ENCODE measurements at places on chromosomes 12 and 14.
A peak's percentile ranks its signal among the peaks of the same experiment; 100 is the strongest.

DNA sequence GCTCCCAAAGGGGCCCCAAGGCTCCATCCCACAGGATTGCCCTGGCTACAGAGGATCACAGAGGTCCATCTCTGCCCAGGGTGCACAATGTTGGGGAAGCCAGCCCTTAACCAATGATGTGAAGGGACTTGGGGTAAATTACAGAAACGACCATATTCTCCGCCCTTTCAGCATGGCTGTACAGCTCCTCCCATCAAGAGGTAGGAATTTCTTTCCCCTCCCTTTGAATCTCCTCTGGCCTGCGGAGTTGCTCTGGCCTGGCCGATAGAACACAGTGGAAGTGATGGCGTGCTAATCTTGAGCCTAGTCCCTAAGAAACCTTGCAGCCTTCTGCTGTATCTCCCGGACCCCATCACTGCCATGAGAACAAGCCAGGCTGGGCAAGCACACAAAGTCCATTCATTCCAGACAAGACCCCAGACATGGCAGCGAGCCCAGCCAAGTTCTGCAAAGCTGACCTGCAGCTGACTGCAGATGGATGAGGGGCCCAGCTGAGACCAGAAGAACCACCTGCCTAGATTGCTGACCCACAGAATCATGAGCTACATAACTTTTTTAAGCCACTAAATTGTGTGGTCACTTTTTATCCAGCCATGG, 6.9 kb upstream of the IFI27 start:
- no peak for DNase-seq

GRCh38 chr12:110005319-110005973, 6.2 kb downstream of the ANKRD13A start:
- no peak for DNase-seq

DNA sequence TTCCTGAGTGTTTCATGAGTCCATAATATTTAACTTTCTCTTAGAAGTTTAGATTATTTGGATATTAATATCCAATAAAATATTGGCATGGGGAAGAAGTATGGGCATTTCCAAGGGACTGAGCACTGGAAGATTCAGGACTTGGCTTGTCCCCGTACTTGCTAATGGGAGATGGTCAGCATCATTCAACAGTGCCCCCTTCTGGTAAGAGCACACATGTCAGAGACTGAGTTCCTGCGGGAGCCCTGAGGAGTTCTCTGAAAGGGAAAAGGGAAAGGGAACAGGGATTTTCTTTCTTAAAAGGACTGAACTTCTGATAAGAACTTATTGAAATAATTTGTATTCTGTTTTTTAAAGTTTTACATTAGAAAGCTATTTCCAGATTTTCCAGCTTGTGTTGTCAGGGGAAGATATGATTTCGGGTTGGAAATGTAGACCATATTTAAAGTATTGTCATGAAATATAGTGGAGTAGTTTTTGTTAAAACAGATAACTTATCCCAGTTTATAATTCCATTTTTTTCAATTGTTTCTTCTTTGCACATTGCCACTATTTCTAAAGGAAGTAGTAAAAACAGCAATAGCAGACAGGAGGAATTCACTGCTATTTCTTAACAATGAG, 59.8 kb upstream of the C12orf71 start:
- DNase-seq = peak; percentile 15

GRCh38 chr14:99055816-99056215, 216.2 kb downstream of the BCL11B start:
- DNase-seq = no peak

DNA sequence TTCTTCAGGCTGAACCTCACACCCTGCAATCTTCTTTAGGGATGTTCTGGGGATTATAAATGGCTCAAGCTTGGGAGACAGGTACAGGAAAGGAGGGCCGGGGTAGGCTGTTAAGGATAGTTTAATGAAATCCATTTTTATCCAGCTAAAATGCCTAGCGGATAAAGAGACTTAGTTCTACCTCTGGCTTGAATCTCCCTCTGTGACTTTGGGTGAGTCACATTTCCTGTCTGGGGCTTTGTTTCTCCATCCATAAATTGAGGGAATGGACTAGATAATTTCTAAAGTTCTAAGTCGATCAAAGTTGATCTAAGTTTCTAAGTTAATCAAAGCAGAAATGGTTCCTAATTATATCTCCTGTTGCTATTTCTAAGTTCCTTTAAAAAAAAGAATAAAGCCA, 319.6 kb upstream of the E2F7 start:
- no peak for DNase-seq

DNA sequence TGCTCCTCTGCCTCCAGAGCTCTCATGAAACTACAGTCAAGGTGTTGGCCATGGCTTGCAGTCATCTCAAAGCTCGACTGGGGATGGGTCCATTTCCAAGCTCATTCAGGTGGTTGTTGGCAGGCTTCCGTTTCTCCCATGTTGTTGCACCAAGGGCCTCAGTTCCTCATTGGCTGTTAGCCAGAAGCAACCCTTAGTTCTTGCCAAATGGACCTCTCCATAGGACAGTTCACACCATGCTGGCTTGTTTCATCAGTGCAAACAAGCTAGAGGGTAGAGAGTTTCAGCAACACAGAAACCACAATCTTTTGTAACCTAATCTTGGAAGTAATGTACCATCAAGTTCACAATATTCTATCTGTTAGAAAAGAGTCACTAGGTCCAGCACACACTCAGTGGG, 22.7 kb upstream of the PPM1A start:
- no peak for DNase-seq

- DNase-seq = no peak
Measured at GRCh38 chr14:51682411-51682810, 30.7 kb downstream of the FRMD6 start.
